ENCODE measurements at places on chromosomes 11 and 22.

- no peak overlapping the region for H3K27ac ChIP-seq
- H3K36me3 ChIP-seq: no peaks in the 10 kb centered on the region
- no peaks in the 10 kb centered on the region for H3K4me1 ChIP-seq
- DNase-seq: no peak
- H3K27me3 ChIP-seq: no peaks in the 10 kb centered on the region
- H3K4me3 ChIP-seq: no peak overlapping the region
These were observed 820.5 kb downstream of the BRD1 start for GRCh38 chr22:49007013-49007653.

- H3K36me3 ChIP-seq: no peaks in the 10 kb centered on the region
- no peaks in the 10 kb centered on the region for H3K4me1 ChIP-seq
- peaks cover 13% of the 10 kb centered on the region for H3K27me3 ChIP-seq
- H3K27ac ChIP-seq: no peak overlapping the region
These were observed 10.1 kb upstream of the NAALAD2 start for GRCh38 chr11:90124371-90124770.

GRCh38 chr11:112514011-112514740 is 253.5 kb upstream of the PLET1 start:
- H3K36me3 ChIP-seq: no peaks in the 10 kb centered on the region
- H3K4me3 ChIP-seq: no peak overlapping the region
- DNase-seq: no peak
- peaks cover 3% of the 10 kb centered on the region for H3K4me1 ChIP-seq

DNA sequence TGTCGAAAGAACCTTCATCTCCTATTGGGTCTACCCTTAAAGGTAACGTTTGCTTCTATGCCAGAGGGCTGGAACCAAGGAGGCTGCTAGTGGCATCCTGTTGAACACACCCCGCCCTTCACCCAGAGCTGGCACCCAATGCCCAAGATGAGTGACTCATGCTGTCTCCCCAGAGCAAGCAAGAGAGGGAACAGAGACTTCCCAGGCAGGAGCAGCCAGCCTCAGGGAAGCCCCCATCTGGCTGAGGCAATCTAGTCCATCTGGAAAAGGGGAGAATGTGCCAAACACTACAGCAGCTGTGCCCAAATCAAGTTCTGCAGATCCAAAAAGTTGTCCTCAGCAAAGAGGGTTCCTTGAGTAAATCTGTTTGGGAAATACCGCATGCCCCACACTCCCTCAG is 91.9 kb upstream of the TP53I11 start:
- H3K4me3 ChIP-seq: no peak overlapping the region
- DNase-seq: no peak

DNA sequence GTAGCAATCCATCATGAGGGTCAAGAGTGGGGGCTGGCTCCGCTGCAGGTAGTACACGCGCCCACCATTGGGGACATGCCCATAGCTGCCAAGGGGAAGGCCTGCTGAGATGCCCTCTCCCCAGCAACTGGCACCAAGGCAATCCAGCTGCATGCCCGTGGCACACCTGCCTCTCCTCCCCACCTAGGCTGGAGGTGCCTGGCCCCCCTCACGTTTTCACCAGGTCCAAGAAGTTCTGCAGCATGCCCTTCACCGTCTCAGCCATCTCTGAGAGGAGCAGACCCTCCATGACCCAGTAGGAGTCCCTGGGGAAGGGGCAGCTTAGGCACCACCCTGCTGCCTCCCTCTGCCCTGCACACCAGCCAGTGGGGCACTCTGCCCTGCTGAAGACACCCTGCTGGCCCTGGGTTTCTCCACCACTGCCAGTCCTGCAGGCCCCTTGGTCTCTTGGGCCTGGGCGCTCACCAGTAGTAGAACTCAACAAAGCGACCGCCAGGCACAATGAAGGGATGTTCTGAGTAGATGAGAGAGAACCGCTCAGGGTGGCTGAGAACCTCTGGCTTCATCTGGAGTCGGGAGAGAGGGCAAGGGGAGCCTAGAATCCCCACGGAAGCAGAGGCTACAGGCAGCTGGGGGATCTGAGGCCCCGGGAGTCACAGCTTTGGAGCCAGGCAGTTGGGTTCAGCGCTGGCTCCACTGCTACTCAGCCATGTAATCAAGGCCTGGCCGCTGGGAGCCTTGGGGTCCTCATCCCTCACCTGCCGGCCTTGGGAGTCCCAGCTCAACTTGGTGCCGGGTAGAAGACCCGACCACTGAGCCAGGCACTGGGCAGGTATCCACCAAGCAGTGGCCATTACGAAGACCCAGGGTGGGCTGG is 17.8 kb downstream of the TREH start:
- no peaks in the 10 kb centered on the region for H3K36me3 ChIP-seq
- DNase-seq: no peak
- H3K27ac ChIP-seq: no peak overlapping the region
- H3K27me3 ChIP-seq: peaks cover 34% of the 10 kb centered on the region

Measured in activated naive CD4-positive, alpha-beta T cell treated with anti-CD3 and anti-CD28 coated beads, Interleukin-2, amount 10 ng/mL, durations not matched to agents 7 days and 5 days (primary cell).